OCI-LY7 (cell line): ENCODE measurements at places on chromosomes 6 and 20.

DNA sequence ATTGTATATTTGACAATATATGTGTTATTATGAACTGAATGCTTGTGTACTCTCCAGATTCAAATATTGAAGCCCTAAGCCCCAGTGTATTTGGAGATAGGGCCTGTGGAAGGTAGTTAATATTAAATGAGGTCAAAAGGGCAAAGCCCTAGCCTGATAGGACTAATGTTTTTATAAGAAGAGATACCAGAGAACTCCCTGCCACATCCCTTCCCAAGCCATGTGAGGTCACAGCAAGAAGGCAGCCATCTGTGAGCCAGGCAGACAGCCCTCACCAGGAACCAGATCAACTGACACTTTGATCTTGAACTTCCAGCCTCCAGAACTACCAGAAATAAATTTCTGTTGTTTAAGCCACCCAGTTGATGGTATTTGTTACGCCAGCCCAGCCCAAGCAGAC is 36.4 kb upstream of the FBXL4 start:
- DNase-seq = no peak

GRCh38 chr6:99868074-99868702 is 125.8 kb downstream of the MCHR2 start:
- peak; percentile 58 for DNase-seq

DNA sequence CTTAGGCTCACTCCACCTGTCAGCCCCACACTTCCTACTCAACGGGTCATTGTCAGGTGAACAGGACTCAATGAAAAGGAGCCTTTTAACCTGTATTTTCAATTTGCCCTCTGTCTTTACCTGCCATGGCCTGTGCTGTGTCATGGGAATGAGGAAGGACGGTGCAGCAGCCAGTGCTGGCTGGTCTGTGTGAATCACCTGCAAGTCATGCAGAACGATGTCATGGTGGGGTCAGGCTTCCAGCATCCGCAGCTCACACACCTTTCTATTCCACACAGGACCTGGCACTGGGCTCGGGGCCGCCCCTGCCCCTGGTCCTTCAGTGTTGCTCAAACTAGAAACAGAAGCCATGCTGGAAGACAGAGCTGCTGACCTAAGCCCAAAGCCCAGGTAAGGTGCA is 188.7 kb upstream of the GMDS start:
- no peak for DNase-seq

GRCh38 chr20:44041001-44041400 is 126.3 kb downstream of the TOX2 start:
- no peak for DNase-seq

DNA sequence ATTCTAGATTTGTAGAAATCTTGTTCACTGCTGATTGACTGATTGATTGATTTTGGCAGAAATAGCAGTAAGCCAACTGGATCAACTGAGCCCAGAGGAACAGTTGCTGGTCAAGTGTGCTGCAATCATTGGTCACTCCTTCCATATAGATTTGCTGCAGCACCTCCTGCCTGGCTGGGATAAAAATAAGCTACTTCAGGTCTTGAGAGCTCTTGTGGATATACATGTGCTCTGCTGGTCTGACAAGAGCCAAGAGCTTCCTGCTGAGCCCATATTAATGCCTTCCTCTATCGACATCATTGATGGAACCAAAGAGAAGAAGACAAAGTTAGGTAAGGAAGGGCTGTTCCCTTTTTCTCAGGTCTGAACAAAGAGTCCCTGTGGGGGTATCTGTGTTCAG is 31.2 kb downstream of the TREML1 start:
- DNase-seq = no peak

DNA sequence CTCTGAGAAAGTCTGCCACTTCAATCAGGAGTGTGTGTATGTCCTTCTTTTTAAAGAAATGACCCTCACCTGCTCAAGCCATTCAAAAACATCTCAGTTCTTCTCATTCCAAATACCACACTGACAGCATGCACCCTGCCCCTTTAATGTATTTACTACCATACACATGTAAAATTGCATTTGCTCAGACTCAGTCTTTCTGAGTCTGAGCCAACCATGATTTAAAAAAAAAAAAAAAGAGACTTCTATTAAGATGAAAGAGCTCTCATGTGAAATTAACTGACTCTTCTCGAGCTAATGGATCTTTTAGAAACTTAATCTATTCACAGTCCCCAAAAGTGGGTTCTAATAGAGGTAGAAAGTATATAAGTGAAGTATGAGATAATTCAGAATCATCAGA is 1.4 kb upstream of the FILIP1 start:
- no peak for DNase-seq

- no peak for DNase-seq
These were observed 1.4 kb upstream of the CHD6 start for GRCh38 chr20:41619360-41620100.

DNA sequence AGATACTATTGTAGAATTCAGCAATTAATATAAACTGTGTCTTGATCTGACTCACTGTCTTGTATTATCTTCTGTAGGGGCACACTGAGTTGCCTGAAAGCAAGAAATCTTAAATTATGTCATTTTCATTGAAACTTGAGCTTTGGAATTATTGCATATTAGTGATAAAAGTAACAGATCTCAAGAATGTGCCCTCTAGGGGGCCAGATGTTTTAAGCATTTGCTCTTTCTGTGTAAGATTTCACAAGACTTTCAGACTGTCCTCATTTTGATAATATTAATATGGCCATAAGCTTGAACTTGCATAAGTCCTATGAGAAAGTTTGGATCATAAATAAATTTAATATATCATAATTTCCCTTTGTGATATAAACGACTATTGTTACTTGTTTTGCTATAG is 55.5 kb upstream of the MYO6 start:
- DNase-seq = no peak

DNA sequence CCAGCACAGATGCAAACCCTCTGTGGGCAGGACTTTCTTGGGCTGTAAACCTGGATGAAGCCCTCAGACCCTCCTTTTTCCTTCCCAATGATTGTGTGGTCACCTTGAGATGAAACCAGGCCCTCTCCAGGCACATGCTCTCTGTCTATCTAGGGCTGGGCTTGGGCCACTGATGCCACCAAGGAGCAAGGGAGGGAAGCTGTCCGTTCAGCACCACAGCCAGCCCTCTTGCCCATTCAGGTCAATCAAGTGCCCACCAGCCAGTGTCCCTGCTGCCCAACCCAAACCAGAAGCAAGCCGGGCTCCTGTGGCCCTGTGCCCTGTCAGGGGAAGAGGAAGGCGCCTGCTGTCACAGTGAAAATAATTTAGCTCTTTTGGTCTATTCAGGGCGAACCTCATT is 8.0 kb downstream of the STMN3 start:
- no peak for DNase-seq

- no peak for DNase-seq
These were observed 74.2 kb upstream of the NRN1 start for GRCh38 chr6:6080975-6081374.

DNA sequence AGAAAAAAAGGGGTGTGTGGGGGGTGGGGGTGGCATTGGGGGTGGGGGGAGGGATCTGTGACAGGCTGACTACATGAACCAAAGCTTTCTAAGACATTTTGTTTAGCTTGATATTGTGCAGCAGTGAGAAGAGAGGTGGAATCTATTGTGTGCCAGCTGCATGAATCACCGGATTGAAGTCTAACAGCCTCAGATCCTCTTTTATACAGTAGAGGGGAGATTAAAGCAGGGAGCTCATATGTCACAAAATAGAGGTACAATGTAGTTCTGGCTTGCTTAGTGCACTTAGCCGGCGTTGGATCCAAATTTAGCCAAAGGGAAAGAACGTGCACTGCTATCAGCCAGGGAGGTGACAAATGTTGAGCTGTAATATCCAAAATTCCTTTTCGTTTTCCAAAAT is 404.2 kb upstream of the CITED2 start:
- DNase-seq = no peak

DNA sequence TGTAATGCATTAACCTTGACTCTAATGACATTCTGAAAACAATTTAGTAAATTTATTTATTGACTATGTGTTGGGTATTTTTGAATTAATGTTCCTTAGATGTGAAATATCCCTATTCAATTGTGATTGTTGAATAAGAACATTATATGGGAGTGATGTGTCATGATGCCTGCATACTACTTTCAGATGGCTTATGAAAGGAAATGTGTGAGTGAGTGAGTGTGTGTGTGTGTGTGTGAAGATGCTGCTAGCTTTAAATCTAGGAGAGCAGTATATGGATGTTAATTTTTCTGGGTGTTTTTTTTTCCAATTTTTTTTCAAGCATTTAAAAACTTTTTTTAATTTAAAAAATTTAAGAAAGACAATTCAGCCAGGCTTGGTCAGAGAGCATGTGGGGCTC is 32.5 kb upstream of the NT5E start:
- DNase-seq = no peak

- no peak for DNase-seq
These were observed 32.8 kb downstream of the RAB22A start for GRCh38 chr20:58342104-58342945.

- DNase-seq = peak; percentile 92
These were observed 39.0 kb downstream of the DSE start for GRCh38 chr6:116409756-116410155.

- DNase-seq = no peak
These were observed 27.2 kb downstream of the CMTR1 start for GRCh38 chr6:37459981-37460800.

- DNase-seq = no peak
These were observed 155.3 kb downstream of the DHX35 start for GRCh38 chr20:39117491-39117890.

DNA sequence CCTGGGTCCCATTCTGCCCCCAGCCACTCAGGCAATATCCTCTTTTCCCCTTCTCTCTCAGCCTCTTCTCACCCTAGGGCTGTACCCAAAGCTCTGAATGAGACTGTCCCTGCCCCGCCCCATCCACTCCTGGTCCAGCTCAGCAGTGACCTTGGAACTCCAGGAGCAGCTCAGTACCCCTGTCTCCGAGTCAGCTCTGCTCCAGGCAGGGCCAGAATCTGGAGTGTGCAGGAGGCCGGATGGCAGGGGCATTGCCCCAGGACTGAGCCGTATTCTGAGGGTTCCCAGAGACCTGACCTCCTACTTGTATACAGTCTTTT is 2.0 kb upstream of the RAET1G start:
- DNase-seq = no peak

GRCh38 chr6:112196306-112196705 is 58.1 kb downstream of the LAMA4 start:
- no peak for DNase-seq

DNA sequence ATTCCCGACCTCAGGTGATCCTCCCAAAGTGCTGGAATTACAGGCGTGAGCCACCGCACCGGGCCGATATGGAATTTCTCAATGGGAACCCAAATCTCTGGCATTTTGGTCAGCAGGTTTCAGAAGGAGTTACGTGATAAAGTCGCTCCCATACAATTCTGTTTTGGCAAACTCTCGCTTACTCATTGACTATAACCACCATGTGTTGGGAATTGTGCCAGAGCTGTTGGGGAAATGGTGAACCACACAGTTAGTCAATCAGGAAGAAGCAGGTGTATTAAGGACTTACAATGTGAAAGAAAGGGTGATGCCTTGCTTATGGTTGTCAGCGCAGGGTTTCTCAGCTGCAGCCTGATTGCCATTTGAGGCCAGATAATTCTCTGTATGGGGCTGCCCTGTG is 410.5 kb downstream of the QKI start:
- no peak for DNase-seq

DNA sequence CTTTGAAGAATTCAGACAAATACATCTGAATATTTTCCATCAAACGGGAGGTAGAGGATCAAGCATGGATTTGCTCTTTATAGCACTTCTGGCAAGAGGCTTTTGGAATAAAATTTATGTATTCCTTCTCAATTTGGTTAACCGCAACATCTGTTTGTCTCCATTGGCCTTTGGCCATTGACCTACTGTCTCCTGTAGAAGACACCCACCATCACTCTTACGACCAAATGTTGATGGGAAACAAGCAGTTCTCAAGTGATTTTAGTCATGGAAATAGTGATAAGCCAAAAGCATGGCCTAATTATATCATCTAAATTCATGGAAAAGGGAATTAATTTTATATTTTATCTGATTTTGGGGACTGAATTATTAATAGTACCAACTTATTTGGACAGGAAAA is 591.9 kb downstream of the CD109 start:
- no peak for DNase-seq

- no peak for DNase-seq
These were observed 5.3 kb downstream of the MMUT start for GRCh38 chr6:49457771-49458170.

DNA sequence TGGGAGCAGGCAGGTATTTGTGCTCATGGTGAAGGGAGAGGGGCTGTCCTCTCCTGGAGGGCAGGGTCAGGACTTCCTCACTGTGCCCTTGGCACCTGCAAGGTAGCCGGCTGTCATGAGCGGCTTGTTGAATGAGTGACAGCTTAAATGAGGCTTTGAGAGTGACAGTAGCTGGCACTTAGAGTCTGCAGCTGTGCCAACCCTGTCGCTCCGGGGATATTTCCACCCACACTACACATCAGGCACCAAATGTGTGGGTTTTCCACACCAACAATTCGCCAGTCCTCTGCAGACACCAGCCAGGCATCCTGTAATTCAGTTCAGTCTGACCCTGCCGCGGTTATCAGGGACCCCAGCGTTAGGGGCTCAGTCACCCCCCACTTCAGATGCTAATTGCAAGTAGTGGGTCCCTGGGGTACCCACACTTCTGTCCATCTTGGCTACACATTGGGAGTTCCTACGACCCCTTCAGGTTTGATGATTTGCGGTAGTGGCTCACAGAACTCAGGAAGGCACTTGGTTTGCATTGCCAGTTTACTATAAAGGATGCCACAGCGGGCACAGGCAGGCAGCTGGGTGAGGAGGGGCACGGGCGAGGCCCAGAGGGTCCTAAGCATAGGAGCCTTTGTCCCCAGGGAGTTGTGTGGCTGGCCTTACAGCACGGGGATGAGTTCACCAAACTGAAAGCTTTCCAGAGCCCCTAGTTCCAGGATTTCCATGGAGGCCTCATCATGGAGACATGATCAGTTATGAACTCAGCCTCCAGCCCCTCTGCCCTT is 9.1 kb downstream of the MTG2 start:
- DNase-seq = no peak

GRCh38 chr20:10634211-10634610 is 39.6 kb downstream of the JAG1 start:
- peak; percentile 5 for DNase-seq

DNA sequence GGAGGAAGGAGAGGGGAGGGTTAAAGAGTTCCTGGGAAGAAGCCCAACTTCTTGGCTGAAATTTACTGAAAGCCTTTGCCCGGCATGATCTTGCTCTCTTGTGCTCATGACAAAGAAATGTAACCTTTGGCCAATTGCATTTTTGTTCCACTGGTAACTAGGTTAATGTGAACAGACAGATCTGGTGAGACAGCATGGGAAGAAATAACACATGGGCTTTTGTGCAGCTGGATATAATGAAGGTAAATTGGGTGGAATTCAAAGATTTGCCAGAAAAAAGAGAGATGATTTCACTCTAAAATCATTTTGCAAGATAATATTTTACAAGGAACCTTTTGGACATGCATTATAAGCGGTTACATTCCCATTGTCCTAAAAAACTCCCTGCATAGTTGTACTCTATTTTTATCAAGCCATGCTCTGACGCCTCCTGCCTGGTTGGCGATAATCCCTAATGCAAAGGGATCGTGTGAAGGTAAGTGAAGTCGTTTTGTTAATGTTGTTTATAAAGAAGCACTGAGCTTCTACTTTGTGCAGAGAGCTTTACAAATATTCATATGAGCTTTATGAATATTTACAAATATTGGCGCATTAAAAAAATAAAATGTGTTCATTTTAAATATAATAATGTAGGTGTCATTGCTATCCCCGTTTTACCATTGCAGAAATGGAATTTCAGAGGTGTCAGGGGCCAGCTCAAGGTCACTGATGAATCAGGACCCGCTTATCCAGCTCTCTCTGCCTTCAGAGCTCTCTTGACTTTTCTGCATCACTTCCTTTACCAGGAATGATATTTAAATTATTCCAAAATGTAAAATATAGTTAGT is 161.3 kb upstream of the AGPAT4 start:
- DNase-seq = no peak

GRCh38 chr6:13241364-13241763 is 87.0 kb downstream of the TBC1D7 start:
- no peak for DNase-seq
